Spleen (tissue), 13 donors: ENCODE measurements at places on chromosomes 6 and 20.

DNA sequence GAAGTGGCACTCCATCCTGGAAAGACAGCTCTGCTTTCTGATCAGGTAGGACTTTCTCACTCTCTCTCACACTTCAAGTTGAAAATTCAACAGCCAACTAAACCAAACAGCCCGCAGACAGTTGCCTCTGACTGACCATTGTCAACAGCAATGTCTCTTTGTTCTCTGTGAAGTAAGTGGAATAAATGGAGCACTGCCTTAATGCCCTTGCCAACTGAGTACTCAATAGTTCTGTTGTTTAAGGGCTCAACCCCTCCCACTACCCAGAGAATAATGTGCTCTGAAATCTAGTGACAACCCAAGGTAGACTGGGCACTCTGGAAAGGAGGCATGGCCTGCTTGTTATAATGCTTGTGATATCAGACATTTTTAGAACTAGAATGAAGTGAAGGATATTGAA lies 16.8 kb upstream of the BCLAF1 start:
- no peak for DNase-seq

DNA sequence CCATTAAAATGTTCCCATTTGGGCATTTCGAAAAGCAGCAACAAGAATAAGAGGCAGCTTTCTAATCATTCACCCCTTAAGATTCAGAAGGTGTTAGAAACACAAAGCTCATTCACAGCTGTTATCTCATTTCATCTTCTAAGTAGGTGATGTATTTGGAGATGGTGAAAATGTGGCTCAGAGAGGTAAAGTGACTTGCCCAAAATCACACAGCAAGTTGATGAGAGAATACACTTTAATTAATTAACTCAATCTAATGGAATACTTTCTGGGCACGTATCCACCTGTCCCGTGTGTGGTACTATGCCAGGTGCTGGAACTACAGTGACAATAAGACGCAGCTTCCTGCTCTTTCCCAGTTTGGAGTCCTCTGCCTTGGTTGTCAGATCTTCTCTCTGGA lies 147.4 kb upstream of the LRFN2 start:
- no peak for DNase-seq

- DNase-seq = no peak
These were observed 171.5 kb downstream of the QKI start for GRCh38 chr6:163585932-163586437.

DNA sequence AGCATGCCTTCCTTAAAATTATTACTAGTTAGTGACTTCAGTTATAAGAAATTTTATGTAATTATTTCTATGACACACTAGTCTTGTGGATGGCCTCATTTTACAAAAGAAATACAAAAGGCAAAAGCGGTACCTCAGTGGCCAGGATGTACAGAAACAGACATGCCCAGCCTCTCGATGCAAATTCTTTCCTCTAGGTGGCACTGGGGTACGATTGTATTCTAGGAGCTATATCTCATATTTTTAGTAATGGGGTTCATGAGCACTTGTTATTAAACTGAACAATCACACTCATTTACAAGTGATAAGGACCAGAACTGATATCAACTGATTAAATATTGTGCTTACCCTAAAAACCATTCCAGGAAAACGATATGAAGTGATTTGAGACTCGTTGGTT lies 59.8 kb downstream of the SOD2 start:
- no peak for DNase-seq

DNA sequence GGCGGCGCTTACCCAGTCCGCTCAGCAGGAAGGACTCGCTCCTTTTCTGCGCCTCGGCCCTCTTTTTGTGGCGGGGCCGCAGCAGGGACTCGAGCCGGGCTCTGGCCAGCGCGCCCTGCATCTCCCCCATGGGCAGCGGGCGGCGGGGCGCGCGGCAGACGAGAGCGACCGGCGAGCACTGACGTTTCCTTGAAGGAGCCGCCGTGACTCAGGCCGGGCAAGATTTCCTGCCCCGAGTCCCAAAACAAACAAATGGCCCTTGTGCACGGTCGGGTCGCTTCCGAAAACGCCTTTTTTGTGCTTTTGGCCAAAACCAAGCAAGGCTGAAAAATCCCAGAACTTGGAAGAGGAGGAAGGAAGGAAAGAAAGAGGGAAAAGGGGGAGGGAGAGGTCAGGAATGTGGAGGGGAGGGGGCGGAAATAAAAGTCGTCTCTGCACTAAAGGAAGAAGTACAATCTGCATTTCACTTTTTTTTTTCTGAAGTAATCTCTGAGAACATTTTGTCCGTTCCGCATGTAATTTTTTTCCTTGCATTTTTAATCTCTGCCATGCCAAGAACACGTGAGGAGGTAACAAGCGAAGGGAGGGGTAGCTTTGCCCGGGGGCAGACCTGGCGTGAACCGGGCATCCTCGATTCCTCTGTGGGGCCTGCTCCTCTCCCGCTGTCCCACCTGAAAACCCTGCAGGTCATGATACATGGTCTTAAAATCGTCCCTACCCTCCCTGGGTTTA lies 123.3 kb upstream of the SLC2A12 start:
- DNase-seq = peak; percentile 94

- peak; percentile 28 for DNase-seq
These were observed 107.5 kb downstream of the TAF4 start for GRCh38 chr20:61957961-61958715.

DNA sequence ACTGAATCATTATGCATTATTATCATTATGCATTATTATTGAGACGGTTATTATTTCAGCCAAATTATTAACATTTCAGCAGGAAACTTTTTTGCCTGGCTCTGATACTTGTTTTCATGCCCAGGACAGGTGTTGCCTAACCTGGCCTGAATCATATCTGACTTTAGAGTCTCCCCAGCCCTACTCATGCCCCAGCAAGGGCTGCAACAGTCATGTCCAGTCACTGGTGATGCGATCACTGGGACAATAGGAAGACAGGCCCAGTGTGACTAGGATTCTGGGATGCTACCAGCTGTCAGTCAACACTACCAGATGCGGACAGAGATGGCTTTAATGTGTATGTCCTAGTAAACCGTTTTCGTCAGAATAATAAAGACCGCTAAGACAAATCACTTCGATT lies 285.0 kb downstream of the KHDC1L start:
- no peak for DNase-seq

GRCh38 chr6:75563032-75563431 lies 38.6 kb upstream of the SENP6 start:
- DNase-seq = no peak

GRCh38 chr6:319177-320131 lies 27.2 kb downstream of the DUSP22 start:
- DNase-seq = no peak

DNA sequence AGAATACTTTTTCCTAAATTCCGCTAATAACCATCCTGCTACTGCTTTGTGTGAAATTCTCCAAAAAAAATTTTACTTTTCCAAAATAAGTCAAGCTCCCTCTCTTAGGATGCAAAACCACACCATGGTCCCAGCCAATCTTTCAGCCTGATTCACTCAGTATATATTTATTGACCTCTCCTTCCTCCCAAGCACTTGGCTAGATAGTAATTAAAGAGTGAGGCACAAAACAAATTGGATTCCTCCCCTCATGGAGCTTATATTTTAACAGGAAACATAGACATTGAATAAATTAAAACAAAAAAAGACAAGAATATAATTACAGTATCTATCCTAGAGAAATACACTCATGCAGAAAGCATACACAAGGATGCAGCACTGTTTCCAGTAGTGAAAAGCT lies 9.0 kb upstream of the ZNF217 start:
- DNase-seq = no peak

- peak; percentile 84 for DNase-seq
These were observed 3.5 kb upstream of the LTA start for GRCh38 chr6:31568537-31568961.

DNA sequence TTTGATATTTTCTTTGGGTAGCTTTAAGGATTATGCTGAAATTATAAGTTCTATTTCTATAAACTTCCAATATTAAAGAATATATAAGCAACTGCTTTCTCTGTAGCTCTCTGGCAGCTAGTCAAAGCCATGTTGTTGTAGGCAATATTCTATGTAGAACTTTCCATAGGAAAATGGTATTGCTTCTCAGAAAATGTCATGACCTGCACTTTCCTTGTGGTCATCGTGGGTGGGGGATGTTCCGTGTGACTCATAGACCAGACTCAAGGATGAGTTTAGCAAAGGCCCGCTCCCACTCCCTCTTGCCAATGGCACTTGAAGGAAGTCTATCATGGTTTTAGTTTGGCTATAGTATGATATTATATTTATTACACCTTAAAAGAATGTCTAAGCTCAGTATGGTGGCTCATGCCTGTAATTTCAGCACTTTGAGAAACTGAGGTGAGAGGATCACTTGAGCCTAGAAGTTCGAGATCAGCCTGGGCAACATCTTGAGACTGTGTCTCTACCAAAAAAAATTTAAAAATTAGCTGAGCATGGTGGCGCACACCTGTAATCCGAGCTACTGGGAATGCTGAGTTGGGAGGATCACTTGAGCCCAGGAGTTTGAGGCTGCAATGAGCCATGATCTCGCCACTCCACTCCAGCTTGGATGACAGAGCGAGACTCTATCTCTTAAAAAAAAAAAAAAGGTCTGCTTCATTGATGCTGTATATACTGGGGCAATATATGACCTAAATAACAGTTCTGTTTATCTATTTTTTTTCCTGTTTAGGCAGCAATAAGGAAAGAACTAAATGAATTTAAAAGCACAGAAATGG lies 36.6 kb upstream of the LTV1 start:
- DNase-seq = no peak

- no peak for DNase-seq
These were observed 4.6 kb downstream of the FILIP1 start for GRCh38 chr6:75489025-75489424.

- DNase-seq = no peak
These were observed 38.5 kb downstream of the GCNT2 start for GRCh38 chr6:10559522-10560152.

- no peak for DNase-seq
These were observed 156.0 kb downstream of the ADGRG6 start for GRCh38 chr6:142457638-142458406.

GRCh38 chr20:20593447-20594170 lies 118.8 kb downstream of the RALGAPA2 start:
- no peak for DNase-seq

DNA sequence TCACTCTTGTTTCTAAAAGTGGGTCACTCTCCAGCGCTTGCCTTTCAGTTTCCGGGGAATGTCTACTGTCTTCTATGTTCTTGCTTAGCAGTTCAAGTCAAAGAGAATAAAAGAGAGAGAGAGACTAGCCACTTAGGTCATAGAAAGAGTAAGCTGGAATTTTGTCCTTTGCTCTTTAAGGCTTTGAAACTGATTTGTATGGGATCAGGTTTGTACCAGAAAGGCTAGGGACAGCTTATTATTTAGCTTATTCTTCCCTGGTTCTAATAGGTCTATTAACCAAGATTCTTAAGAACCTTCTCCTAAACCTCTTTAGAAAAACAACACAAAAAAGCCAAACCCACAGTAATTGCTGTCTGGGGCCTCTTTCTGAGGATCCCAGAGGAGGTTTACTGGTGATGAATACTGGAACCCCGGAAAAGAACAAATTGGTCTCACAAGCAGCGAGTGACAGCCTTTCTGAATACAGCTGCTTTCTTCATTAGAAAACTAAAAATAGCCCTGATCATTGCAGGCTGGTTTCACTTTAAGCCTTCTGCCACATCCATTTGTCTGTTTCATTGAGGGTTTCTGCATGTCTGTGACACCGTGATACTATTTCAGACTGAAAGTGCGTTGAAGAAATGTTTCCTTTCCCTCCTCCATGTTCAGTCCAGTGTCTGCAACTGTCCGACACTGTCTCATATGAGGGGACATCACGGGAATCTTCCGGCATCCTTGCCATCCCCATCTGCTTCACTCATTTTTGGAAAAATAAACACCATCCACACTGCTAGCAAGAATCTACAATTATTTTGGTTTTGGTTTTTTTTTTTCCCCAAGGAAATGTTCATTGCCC lies 75.1 kb upstream of the ATXN1 start:
- DNase-seq = no peak

DNA sequence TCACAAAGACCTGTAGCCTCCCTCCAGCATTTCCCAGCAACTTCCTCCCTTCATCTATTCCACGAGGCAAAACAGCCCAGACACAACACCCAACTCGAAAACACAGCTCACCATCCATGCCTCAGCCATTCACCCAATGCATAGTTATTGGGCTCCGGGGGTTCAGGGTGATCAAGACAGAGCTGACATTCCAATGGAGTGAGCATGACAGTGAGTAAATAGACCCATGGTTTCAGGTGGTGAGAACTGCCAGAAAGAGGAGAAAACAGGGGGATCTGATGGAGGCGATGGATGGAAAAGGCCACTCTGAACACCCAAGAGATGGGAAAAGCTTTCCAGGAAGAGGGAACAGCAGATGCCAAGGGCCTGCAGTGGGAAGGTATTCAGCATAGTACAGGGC lies 5.9 kb downstream of the CASS4 start:
- DNase-seq = no peak

GRCh38 chr20:50866036-50866685 lies 65.1 kb downstream of the ADNP start:
- DNase-seq = no peak

GRCh38 chr6:143079325-143079640 lies 18.6 kb downstream of the AIG1 start:
- no peak for DNase-seq

GRCh38 chr6:130843575-130844320 lies 16.5 kb downstream of the SMLR1 start:
- DNase-seq = no peak

- DNase-seq = no peak
These were observed 414.3 kb downstream of the TFAP2A start for GRCh38 chr6:10000551-10000950.

GRCh38 chr6:64838726-64839125 lies 868.3 kb downstream of the EYS start:
- DNase-seq = no peak

DNA sequence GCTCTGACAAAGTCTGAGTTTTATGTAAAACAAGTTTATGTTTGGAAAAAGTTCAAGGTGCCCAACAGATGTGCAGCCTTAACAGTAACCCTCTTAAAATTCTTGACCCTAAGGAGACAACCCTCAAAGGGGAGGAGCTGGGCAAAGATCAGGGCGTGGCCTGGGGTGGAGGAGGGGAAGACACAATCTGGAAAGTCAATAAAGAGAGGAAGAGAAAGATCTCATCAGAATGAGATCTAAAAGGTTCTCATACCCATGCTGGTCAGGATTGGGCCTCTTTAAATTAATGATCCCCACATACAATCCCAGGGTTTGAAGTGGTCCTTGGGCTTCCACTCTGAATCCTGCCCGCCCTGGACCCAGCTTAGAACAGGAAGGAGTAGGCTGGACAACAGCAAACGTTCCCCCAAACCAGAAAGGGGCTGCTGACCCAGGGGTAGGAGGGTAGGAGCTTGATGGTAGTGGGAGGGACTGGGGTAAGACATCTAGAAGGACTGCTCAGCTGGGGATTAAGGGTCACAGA lies 33.0 kb downstream of the FOXP4 start:
- DNase-seq = no peak
